Stimulated activated naive CD4-positive, alpha-beta T cell treated with Interleukin-2 at 50 U/mL for 16 hours (primary cell): ENCODE measurements at places on chromosomes 2 and 18.

- DNase-seq, result no peak
These were observed 216.8 kb upstream of the HNMT start for GRCh38 chr2:137747509-137747908.

GRCh38 chr2:200266406-200266805 lies 40.1 kb upstream of the SPATS2L start:
- no peak for DNase-seq

GRCh38 chr2:19806131-19806530 lies 95.7 kb downstream of the TTC32 start:
- no peak for DNase-seq

DNA sequence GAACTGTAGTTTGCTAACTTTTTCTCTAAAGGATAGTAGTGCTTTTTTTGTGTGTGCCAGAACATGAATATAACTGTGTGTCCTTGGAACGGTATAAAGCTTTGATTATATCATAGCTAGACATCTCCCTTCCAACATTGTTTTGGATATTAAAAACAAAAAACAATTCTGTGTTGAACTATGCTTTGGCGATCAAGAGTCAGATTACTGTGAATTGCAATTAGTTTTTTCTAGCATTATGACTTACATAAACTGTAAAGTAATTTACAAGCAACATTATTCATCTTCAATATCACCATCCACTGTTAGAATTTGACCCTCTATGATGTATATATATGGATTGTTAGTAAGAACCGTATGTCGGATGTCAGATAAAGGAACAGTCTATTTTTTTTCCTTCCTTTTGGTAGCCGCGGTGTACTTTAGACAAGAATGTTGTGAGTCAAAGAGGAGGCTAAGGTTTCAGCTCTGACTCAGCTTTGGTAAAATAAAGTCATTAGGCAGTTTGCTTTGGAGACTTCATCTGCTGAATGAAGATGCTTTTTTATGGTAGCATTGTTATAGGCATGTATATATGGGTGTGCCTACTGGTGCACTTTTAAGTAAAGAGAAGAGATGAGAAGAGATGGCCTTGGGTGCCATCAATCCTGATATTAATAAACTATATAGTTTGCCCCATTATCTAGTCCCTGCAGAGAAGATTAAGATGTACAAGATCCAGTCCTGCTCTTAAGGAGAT lies 76.4 kb downstream of the LTBP1 start:
- no peak for DNase-seq
